AG04450 (cell line): ENCODE measurements at places on chromosomes 5 and 9. TPM values are rescaled to one million over a fixed set of nuclear protein-coding genes. Genes with fewer than 3 reads are reported as not detected.

SELENOP gene
- 2.0 TPM in 2 replicates for polyA plus RNA-seq

SLC6A18 gene
- not detected in 2 replicates for polyA plus RNA-seq

LCP2 gene
- not detected in 2 replicates for polyA plus RNA-seq

- DNase-seq = no peak
Measured at GRCh38 chr5:6889030-6889429, 175.8 kb downstream of the TENT4A start.

DNA sequence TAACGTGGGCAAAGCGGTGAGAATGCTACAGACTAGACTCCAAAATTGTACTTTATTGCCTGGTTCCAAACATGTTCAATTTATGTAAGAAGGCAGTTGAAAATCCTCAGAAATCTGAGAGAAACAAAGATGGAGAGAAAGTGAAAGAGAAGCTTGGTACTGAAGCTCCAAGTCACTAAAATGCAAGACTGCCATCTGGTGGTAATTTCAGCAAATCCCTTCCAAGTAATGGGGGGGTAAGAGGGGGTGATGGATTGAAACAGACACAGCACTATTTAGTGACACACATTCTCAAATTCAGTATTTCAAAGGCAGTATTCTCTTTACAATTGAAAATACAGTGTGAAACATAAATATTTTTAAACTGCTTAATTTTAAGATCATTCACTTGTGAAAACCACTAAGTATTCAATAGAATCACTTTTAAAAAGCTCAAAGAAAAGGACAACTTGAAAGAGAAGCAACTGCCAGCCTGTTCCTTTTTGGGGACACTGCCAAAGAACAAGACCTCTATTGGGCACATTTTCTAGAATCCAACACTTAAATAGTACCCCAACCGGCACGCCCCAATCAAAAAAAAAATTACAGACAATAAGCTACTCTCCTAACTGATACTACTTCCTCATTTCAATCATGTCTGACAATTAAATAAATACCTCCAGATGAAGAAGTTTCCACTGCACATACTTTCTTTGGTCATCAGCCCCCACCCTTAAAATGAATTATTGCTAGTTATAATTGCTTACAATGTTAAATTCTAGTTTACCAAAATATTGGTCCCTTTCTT lies 131.5 kb downstream of the AGTPBP1 start:
- DNase-seq = peak; percentile 54
